ENCODE measurements at places on chromosomes 12 and 14. TPM values are rescaled to one million over a fixed set of nuclear protein-coding genes. Genes with fewer than 3 reads are reported as not detected.

The STXBP6 gene
- polyA plus RNA-seq = 9.4 TPM

The SCNN1A gene
- 156 TPM for polyA plus RNA-seq

The TESPA1 gene
- polyA plus RNA-seq = not detected

The KLRD1 gene
- 0.02 TPM for polyA plus RNA-seq

The GPR65 gene
- not detected for polyA plus RNA-seq

Data from H1 (cell line).